ENCODE measurements at places on chromosomes 6 and 20.
A peak's percentile ranks its signal among the peaks of the same experiment; 100 is the strongest.

DNA sequence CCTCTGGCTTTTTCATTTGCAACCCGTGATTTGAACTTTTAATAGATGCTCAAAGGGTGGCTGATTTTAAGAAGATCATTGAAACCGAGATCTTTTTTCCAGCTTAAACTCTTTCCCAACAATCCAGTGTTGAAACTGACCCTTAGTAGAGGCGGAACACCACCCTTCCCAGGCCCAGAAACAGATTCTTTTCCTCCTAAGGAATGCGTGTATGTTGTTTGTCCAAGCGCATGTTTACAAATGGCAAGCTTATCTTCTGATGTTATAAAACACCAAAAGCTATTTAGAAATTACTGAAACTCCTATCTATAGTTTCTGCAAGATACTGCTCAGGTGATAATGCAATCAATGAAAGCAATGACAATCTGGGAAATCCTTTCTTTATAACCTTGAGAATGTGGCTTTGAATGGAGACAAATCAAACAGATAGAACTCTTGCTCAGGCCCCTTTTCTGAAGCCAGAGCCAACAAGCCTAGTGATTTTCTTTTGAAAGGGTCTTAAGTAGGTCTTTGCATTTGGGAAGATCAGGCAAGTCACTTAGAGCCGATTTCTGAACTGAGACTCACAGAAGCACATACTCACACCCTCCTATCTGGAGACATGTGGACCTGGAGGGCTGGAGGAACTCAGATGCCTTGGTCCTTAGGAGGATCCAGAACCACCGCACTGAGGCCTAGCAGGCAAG, 9.1 kb downstream of the BANF2 start:
- DNase-seq = no peak

DNA sequence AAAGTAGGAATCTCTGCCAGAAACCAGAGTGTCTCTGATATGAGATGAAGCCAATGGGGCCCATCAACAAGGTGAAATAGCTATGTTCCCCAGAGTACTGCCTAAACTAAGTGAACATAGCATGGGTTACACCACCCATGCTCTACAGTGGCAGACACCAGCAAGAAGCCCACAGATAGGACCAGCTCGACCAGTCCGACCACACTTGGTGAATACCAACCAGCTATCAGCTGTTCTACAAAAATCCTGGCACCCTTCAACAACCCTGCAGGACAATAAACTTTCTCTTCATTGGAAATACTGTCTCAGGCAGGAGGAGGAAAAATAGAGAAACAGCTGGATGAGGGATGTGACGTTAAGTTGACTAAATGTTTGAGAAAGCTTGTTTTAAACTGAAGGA, 311.4 kb downstream of the EPM2A start:
- no peak for DNase-seq

DNA sequence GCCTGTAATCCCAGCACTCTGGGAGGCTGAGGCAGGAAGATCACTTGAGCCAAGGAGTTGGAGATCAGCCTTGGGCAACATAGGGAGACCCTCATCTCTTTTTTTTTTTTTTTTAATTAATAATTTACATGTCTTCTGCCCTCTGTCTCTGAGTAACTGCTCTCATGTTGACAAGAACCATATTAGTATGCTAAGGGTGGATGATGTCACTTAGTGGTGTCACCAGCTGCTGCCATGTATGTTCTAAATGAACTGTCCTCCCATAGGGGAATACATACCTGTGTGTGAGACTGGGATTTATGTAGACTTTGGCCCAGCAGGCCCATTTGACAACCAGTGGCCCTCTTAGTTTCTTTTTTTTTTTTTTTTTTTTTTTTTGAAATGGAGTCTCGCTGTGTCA, 65.6 kb downstream of the SCAND1 start:
- DNase-seq = no peak

DNA sequence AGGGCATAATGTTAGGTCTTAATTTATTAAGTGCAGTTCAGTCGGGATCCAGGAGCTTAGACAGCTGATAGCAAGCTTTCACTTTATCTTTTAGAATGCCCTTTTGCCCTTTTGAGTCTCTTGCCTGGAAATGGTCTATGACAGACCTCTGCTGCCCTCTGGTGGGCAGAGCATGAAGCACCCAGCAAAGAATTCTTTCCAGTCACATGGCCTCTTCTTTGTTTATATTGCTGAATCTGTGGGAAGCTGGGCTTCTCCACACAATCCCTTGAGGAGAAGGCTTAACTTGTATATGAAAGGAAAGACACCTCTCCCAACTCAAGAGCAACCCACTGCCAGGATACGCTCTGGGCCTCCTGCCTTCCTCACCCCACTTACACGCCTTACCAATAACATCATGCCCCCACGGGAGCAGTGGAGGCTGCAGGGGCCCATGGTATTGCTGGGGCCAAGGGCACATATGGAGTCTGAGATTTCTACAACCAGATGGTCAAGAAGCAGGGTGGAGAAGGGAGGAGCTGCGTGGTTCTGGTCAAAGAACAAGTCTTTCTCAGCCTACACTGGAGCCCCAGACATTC, 20.4 kb downstream of the WFDC3 start:
- peak; percentile 52 for DNase-seq

- DNase-seq = no peak
Measured at GRCh38 chr20:59434960-59435359, 134.5 kb downstream of the EDN3 start.

DNA sequence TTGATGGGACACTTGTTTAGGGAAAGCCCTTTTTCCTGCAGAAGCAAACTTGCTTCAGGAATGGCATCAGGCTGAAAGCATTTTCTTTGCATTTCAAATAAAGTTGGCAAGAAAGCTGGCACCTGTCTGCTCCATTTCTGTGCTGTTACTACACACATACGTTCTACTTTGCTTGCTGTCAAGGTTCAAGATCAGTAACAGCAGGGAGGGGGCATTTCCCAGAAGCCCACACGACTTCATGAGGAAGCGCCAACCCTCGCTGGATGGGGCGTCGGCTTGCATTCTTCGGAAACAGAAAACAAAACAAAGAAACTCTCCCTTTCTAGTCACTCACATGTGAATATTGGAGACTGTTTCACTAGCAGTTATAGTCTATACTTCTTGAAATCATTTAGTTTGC, 46.4 kb downstream of the AKAP12 start:
- DNase-seq = no peak

GRCh38 chr6:3252861-3253596, 5.7 kb upstream of the PSMG4 start:
- DNase-seq = no peak

GRCh38 chr6:128063850-128064539, 163.1 kb upstream of the THEMIS start:
- no peak for DNase-seq

All from amygdala (tissue), 56 donors.